ENCODE measurements at places on chromosomes 1 and 21. TPM values are rescaled to one million over a fixed set of nuclear protein-coding genes. Genes with fewer than 3 reads are reported as not detected.

GRCh38 chr1:184409011-184409410 lies 22.2 kb downstream of the C1orf21 start:
- DNase-seq: no peak

Gene AIRE
- not detected for total RNA-seq

GRCh38 chr1:33908324-33908956 lies 44.6 kb downstream of the HMGB4 start:
- DNase-seq: peak; percentile 70

DNA sequence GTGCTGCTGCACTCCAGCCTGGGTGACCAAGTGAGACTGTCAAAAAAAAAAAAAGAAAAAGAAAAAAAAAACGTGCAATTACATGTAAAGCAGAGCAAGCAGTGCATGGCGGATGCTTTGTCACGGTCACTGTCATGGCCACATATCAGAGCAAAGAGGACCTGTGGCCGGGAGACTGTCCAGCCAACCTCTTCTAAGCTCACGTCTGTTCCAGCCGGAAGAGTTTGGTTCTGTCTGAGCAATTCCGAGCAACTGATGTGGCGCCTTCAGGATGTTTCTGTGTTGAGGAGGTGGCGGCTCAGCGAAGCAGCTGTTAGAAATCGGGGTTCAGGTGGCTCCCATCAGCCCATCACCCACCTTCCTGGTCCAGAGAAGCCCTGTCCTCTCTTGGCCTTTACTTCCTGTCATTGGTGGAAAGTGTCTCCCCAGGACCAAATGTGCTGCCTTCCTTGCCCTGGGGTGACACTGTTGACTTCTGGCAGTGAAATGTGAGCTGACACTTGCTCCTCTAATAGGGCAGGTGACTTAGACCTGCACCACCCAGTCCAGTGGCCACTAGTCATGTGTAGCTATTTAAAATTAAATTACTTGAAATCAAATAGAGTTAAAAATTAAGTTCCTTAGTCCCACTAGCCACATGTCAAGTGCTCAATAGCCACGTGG lies 59.9 kb downstream of the ARHGEF10L start:
- no peak for DNase-seq

- DNase-seq: no peak
Measured at GRCh38 chr1:183082650-183083049, 59.4 kb downstream of the LAMC1 start.

DNA sequence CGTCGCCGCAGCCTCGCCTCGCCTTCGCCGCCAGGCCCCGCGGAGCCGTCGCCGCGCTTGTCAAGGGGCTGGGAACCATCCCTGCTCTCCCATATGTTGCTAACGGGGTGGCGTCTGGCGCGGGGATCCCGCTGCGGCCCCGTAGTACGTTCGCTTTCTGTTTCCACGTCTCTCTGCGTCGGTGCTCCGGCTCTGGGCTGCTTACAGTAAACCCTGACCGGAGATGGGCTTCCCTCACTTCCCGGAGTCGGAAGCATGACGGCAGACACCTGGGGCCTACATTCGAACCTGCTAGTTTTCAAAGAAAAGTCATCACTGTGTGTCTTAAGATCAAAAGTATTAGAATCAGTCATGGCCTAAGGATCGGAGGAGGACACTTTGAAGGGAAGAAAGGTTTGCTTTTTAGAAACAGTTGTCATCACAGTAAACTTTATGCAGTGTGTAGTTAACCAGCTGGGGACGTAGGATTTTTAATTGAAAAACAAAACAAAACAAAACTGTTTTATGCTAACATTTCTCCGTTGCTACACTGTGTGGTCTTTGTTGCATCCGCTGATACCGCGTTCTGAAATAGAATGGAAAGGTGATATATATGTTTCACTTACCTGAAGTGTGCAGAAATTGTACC lies 69.0 kb downstream of the SLC35A3 start:
- peak; percentile 69 for DNase-seq

Gene SELP
- 24.0 TPM for total RNA-seq

- DNase-seq: no peak
Measured at GRCh38 chr1:60978421-60979357, 103.7 kb upstream of the NFIA start.

GRCh38 chr1:14602136-14602535 lies 3.7 kb downstream of the KAZN start:
- DNase-seq: peak; percentile 53

Gene KIAA1614
- 5.6 TPM for total RNA-seq

GRCh38 chr1:34770891-34771504 lies 10.0 kb upstream of the GJB3 start:
- DNase-seq: no peak

- DNase-seq: peak; percentile 41
Measured at GRCh38 chr1:42933610-42934491, 24.8 kb downstream of the SLC2A1 start.

Gene TNFAIP8L2
- total RNA-seq: 0.34 TPM

DNA sequence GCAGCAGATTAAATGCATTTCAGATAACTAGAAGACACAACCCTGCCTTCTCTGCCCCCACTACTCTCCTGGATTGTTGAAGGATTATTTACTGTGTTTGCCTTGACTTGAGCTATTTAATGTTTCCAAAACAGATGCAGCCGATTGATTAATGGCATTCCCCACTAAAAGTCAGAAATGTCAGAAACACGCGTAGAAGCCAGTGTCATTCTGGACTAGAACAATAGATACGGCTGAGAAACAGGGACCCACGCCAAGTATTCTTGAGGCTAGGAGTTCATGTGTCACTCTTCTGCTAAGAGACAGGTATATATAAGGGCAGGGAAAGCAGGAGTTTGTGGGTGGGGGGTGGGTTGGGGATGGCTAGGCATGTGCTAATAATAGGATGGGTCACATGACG lies 366.7 kb upstream of the PROX1 start:
- no peak for DNase-seq

DNA sequence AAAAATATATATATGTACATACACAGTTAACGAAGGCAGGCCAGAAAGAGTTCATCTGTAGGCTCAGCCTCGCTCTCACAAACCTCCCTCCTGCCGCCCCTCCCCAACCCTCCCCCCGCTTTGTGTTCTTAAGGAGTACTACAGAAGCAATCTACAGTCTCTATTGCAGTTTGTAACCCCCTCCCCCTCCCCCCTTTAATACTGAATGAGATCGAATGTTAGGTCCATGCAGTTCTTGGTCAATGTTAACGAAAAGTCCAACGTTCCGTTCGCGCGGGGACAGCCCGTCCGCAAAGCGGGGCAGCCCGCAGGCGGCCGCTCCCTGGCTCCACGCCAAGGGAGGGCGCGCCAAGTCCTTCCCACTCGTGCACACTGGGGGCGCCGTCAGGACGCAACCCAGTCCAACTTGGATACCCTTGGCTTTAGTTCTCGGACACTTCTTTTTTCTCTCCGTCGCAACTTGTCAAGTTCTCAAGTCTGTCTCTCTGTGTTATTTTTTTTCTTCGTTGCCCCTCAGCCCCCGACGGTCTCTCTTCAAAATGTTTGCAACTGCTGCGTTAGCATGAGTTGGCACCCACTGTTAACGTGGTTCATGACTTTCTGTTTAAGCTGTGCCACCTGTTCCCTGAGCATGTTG lies 2.2 kb downstream of the JUN start:
- DNase-seq: peak; percentile 80

DNA sequence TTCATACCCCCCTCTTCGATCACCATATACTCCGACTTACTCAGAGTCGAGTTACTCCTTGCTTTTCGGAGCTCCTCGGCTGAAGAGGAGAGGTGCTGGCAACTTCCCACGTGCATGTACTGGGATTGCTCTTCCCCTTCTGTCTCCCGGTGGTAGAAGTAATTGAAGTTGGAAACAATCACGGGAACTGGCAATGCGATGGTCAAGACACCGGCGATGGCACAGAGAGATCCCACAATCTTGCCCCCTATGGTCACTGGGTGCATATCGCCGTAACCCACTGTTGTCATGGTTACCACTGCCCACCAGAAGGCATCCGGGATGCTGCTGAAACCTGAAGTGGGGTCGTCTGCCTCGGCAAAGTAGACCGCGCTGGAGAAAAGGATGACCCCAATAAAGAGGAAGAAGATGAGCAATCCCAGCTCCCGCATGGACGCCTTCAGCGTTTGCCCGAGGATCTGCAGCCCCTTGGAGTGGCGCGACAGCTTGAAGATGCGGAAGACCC lies 1.5 kb downstream of the KCNA3 start:
- no peak for DNase-seq

DNA sequence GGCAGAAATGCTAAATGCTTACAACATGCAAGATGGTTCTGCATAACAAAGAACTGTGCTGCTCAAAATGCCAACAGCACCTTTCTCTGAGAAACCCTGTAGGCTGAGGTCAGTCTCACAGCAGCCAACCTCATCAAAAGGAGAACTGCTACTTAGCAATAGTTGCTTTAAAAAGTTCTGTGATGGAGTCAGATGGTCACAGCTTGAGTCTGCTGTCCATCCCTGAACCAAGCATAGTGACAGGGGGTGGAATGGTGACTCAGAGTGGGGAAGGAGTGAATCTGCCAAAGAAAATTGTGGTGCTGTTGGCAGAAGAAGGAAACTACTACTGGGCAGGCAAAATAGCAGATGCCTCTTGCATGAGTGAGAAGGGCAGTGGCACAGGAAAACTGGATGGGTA lies 106.0 kb upstream of the FAM78B start:
- DNase-seq: no peak

DNA sequence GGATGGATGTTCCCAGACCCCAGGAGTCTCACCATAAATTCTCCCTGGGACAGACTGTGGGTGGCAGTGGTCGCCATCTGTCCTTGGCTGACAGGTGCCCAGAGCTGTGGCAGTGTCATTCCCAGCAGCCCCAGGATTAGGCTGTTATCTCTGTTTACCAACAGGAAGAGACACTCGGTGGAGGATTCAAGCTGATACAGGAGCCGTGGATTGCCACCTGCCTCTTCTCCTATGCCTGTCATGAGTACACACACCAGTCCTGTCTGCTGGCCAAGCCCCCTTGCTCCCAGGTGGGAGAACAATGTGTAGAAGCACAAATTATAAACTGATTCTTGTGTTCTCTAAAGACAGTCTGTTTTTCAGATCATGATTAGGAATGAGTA lies 152.6 kb downstream of the ETS2 start:
- DNase-seq: no peak

GRCh38 chr21:44993321-44994046 lies 53.7 kb downstream of the SLX9 start:
- no peak for DNase-seq

GRCh38 chr1:62263006-62263813 lies 56.0 kb downstream of the KANK4 start:
- no peak for DNase-seq

DNA sequence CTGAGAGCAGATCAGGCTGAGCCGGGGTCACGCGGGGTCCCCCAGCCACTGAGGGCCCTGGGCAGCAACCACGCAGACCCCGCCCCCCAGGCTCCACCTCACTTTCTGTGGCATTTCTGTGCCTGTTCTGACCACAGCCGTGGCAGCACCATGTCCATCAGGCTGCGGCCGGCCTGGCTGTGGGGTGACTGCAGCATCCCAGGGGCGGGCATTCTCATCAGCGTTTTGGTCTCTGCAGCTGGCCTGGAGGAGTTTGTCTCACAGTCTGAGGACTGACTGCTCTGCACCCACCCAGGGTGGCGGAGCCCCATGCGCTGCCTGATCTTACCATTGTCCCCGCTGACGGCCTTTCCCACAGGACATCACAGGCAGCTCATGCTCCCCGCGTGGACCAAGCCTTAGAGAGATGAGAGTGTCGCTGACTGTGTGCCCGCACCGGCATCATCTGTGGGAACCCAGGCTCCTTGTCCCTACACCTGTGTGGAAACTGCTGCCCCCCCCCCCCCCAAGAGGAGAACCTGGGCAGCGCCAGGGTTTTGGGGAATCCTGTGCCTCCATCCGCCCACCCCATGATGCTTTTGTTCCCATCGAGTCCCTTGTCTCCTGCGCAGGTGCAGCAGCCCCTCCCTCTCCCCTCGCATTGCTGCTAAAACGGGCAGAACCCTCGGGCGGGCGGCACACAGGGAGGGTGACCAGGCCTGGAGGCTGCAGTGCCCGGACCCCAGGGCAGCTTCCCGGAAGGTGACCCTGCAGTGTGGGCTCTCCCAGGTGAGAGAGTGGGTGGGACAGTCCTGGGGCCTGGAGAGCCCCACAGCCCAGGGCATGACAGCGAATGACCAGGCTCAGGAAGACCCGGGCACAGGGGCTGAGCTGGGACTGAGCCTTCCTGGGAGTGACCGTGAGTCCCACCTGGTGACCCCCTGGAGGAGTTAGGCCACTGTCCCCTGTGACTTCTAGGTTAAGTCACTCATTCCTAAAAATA lies 1.8 kb downstream of the KRTAP10-1 start:
- DNase-seq: no peak

Gene COL6A1
- total RNA-seq: 289 TPM

DNA sequence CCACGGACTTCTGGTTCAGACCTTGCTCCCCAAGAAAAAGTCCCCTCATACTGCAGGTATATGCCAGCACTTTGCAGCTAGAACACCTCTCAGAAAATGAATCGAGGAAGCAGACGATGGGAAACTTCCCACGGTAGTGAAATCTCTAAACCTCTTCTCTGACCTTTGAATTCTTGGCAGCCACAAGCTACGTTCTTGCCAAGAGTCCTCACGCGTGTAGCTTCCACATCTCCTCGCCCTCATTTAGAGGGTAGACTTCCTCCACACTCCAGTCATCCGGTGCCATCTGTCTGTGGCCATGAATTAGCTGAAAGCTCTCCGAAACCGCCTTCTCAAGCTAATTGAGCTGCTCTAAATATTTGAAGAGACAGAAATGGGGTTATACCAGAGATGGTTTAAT lies 127.8 kb downstream of the RGS7 start:
- no peak for DNase-seq

- DNase-seq: no peak
Measured at GRCh38 chr1:54559111-54559548, 11.1 kb downstream of the ACOT11 start.

Gene KRTAP7-1
- not detected for total RNA-seq

DNA sequence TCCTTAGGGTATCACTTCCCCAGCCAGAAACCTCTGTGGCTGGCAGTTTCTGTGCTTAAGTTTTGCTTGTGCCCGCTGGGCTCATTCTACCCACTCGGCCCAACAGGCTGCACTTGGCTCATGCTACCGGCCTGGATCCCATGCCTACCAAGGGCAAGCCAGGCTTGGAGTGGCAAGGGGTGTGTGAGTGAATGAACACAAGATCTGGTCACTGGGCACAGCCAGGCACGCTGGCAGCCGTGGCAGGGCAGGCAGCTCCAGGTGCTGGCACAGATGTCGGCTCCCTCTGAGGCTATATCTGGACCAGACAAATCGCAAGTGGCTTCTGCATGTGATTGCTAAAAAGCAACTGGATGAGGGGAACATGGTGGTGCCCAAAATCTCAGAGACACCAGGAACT lies 740.5 kb upstream of the B3GALT2 start:
- no peak for DNase-seq

- DNase-seq: no peak
Measured at GRCh38 chr1:100328133-100328532, 24.2 kb upstream of the CDC14A start.

- DNase-seq: no peak
Measured at GRCh38 chr1:184888505-184888904, 85.8 kb downstream of the NIBAN1 start.

DNA sequence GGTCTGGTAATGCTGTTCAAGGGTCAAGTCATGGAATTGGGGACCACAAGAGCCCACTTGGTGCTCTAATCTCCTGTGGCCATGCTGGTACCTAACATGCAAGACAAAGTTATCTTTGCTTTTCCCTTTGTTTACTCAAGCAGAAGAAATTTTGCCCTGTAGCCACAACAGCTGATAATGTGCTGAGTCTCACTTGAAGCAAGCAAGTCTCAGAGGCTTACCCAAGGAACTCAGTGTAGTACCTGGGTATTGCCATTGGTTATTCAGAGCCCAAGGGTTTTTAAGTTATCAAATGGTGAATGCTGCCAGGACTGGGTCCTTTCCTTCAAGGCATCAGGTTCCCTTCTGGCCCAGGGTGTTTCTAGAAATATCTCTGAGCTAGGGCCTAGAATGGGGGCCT lies 198.9 kb upstream of the RNPC3 start:
- DNase-seq: no peak

- no peak for DNase-seq
Measured at GRCh38 chr1:16970132-16970910, 10.1 kb downstream of the MFAP2 start.
